Hematopoietic multipotent progenitor cell treated with erythropoietin and hydrocortisone succinate and interleukin-3 and kit ligand, for 15 days (in vitro differentiated cells): ENCODE measurements at places on chromosomes 16 and 17.

- DNase-seq, result no peak
Observed at GRCh38 chr16:68070806-68071517, 14.2 kb upstream of the NFATC3 start.

- no peak for DNase-seq
Observed at GRCh38 chr17:67090341-67090740, 46.0 kb downstream of the CACNG1 start.

- DNase-seq, result peak; percentile 46
Observed at GRCh38 chr16:10501016-10501607, 79.3 kb downstream of the EMP2 start.

DNA sequence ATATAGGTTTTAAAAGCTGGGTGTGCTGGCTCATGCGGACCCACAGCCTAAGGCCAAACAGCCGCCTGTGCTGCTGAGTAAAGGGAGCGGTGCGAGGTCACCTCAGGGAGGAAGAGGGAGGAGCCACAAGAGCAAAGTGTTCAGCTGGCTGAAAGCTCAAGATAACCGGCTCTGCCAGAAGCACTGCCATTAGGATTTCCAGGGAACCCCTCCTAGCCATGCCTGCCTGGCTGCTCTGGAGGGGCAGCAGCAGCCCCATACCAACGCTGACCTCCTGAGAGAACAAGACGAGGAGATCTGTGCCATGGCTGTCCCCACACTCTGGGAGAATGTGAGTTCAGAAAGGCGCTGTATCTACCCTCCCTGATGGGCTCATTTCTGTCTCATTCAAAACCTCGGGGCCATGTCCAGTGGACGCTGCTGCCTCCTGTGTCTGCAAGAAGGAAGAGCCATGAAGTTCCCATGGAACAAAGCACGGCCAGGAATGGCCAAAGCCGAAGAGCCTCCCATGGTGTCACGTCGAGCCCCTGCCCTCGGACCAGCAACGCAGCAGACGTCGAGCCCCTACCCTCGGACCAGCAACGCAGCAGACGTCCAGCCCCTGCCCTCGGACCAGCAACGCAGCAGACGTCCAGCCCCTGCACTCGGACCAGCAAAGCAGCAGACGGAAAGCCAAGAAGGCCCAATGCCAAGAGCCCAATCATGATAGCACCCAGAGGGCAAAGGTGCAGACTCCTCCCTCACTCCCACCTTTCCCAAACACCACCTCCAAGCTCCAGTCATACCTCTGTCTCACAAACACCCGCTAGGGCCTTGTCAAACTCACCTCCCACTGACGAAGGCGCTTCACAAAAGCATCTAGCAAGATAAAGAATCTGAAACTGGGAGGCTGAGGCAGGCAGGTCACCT, 107.0 kb downstream of the ANKRD11 start:
- DNase-seq, result peak; percentile 78

DNA sequence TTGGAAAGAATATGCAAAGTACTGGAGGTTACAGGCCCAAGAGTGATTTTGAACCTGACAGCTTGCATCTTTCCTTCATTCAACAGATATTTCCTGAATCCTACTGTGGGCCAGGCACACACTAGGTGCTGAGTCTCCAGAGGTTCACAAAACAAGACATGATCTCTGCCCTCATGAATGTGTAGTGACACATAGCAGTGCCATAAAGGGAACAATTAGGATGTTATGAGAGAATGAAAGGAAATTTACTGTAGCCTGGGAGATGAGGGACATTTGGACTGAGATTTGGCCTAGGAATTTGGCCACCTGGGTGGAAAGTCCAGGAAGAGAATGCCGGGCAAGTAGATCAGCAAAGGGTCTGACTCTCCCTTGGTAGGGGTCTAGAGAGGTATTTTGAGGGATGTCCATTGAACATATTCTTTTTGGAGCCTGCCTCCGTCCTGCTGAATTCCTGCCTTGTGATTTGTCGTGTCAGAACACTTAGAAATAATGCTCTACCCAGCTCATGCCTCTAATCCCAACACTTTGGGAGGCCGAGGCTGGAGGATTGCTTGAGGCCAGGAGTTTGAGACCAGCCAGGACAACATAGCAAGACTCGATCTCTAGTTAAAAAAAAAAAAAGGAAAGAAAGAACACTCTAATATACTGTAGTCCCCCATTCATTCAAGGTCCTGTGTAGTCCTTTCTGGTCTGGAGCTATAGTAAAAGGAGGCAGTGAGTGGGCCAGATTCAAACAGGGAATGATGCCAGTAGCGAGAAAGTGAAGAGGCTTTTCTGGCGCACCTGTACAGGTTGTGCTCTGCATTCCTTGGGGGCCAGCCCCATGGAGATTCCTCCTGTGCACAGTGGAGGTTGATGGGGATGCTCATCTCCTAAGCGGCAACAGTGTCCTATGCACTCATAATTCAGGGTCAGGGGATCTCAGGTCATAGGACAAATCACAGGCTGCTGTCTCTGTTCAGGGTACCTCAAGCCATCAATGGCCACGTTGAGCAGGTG, 90.6 kb upstream of the CLEC18A start:
- DNase-seq, result no peak

DNA sequence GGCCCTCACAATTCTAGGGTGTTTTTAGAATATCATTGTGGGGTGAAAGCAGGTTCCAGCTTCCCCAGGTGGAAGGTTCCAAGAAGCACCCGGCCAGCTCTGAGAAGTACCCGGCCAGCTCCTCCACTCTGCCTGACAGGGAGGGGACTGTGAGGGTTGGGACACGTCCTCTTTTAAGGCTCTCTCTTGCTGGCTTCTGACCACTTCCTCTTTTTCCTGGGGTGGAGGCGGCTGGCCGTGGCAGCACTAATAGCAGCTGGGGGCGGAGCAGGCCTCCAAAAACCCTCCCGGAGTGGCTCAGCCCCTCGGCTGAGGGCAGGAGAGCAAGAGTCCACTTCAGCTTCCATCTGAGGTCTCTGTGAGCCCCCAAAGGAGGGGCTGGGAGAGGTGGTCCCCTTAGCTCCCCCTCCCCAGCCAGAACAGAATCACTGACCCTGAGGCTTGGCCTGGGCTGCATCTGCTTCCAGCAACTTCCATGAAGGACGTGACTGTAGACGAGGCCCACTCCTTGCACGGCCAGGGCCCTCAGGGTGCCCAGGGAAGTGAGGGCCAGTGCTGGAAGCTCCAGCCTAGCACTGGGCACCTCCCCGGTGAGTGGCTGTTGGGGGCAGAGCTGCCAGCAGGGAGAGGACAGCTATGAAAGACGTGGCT, 26.7 kb upstream of the PLCG2 start:
- DNase-seq, result no peak

DNA sequence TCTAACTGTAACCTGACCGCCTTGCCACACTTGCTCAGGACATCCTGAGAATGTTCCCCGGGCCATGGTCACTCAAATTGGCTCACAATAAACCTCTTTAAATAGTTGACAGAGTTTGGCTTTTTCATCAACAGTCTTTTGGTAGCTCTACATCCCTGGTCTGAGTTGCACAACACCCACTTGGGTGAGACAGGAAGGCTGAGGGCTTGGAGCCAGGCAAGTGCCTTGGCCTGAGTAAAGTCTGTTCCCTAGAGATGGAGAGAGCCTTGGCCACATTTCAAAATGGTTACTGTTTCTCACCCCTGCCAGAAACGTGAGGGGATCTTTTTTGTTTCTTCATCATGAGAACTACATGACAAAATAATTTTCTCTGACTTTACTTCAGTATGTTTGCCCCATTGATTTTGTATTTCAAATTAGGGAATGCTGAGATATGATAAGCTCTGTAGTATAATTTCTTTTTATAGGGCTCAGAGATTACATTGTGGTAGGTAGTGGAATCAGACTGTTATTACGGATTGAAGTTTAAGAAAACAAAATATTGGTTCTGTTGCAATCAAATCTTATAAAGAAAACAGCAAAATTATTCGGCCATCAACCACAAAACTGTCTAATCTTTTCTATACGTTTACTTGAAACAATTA, 53.9 kb upstream of the NETO2 start:
- no peak for DNase-seq

DNA sequence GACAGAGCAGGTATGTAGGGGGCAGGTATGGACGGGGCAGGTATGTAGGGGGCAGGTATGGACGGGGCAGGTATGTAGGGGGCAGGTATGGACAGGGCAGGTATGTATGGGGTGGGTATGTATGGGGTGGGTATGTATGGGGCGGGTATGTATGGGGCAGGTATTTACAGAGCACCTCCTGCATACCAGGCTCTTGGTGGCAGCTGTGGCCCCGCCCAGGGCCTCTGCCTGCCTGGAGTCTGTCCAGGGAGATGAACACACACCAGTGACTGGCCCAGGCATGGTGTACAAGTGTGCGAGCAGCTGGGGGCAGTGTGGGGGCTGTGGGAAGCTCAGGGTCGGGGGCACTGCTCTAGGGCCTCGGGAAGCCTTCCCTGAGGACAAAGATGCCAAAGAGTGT, 4.4 kb downstream of the RPL3L start:
- no peak for DNase-seq

DNA sequence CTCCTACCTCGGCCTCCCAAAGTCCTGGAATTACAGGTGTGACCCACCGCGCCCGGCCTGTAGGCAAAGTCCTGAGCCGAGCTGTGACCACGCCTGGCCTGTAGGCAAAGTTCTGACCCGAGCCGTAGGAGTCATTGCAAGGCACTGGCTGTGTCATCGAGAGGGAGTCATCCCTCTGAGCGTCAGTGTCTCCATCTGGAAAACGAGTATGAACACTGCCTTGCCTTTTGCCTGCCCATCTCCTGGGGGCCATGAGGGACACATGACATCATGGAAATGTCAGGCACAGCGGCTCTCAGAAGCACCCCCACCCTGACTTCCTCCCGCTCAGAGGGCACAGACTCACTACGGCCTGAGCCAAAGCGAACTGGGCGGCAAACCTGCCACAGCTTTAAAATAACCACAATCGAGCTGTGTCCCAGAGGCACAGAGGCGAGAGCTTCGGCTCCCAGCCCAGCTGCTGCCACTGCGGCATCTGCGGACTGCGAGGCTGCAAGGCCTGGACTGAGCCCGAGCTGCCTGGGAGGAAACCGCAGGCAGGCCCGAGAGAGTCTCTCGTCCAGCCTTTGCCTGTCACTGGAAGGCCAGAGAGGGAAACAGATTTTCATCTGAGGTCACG, 50.8 kb downstream of the RPH3AL start:
- no peak for DNase-seq

GRCh38 chr17:79033741-79034501, 10.0 kb downstream of the C1QTNF1 start:
- no peak for DNase-seq

GRCh38 chr16:47562366-47562765, 101.2 kb downstream of the PHKB start:
- no peak for DNase-seq
